M059J (cell line): ENCODE measurements at places on chromosomes 5 and 9.

DNA sequence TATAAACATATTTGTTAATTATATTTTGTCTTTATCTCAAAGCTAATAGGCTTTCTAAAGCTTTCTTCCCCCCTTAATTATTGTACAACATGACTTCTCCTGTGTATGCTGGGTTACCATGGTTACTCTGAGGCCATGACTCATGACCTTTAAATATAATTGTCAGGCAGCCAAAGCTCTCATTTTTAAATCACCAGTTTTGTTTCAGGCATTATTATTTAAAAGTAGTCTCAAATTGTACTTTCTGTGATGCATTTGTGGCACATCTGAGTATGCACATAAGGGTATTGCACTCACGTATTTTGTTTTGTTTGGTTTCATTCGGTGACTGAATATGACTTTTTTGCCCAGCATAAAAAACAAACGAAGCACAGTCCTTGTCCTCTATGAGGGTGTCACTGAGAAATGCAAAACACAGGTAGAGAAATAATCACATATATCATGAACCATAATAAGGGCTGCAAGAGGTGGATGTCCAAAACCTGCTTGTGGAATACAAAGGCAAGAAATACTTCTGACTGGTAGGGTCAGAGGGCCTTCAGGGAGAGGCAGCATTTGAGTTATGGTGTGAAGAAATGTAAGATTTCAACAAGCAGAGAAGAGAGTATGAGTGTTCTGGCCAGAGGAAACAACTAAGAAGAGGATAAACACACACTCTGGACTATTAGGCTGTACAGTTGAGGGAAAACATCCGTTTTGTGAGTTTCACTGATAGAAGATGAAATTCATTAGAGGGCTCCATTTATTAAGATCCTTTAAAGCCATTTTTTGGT lies 2.1 kb downstream of the CCDC192 start:
- peak; percentile 88 for DNase-seq

DNA sequence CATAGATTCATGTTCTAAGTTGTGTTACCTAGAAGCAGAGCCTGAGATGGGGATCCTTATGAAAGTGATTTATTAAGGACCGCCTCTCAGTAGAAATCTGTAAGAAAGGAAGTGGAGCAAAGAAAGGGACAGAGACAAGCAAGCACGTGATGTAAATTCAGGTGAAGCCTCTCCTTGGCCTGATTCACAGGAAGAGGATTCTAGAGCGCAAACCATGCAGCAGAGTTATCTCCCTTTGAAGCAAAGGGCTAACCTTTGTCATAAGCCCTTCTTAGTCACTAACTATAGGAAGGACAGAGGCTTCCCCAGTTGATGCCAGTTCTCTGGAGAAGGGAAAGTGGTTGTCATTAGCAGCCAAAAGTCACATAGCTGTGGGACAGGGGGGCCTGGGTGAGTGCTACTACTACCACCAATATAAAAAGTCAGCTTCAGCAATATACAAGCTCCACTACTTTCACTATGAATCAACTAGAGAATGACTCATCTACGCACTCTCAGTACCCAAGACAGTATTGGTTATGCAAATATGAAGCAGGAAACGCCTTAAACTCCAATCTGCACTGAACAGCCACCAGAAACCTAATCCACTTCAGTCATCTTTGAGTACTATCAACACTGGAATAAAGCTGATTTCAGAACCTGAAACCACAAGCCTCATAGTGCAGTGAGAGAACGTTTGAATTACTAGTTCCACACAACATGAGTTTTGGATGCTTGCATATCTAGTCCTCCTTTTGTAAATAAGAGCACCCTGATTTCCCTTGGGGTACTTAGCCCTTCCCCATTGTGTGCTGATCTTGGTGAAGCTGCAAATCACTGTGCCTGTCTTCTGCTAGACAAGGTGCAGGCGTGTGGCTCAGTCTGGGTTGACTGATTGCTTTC lies 162.7 kb downstream of the ZNF608 start:
- peak; percentile 88 for DNase-seq

GRCh38 chr9:126386088-126386487 lies 59.5 kb downstream of the MVB12B start:
- DNase-seq, result peak; percentile 24

- no peak for DNase-seq
Measured at GRCh38 chr9:36153746-36154145, 15.4 kb upstream of the CCIN start.

GRCh38 chr5:20648981-20649380 lies 661.0 kb upstream of the CDH18 start:
- DNase-seq, result no peak
